Right atrium auricular region (tissue), 2 donors: ENCODE measurements at places on chromosomes 3 and 15.

DNA sequence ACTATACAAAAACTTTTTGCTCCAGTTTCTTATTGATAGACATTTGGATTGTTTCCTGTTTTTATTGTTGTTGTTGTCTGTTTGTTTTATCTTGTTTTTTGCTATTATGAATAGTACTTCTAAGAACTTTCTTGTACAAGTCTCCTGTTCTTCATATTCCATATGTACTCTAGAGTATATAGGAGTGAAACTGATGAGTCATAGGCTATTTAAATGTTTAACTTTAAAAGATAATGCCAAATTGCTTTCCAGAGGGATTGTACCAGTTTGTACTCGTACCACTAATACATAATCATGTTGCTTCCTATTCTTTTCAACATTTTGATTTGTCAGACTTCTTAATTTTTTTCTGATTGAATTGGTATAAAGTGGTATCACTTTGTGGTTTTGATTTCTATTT is 19.6 kb downstream of the LRRC49 start:
- no peak for DNase-seq

DNA sequence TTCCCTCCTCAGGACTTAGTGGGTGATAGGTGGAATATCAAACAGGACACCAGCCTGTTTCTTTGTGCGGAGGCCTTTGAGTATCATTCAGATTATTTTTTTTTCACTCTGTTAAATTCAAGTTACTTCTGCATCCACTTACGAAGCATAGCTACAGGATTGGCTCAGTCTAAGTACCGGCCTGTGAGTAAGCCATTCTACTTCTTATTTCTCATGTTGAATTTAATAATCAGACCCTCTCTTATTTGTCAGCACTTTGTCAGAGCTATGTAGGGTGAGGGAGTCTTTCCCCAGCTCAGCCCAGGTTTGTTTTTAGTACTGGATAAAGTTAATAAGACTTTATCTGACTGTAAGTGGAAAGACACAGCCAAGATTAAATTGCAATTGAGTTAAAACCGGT is 54.7 kb downstream of the ITPR1 start:
- DNase-seq: no peak

GRCh38 chr3:22632536-22632935 is 570.6 kb upstream of the UBE2E2 start:
- no peak for DNase-seq

DNA sequence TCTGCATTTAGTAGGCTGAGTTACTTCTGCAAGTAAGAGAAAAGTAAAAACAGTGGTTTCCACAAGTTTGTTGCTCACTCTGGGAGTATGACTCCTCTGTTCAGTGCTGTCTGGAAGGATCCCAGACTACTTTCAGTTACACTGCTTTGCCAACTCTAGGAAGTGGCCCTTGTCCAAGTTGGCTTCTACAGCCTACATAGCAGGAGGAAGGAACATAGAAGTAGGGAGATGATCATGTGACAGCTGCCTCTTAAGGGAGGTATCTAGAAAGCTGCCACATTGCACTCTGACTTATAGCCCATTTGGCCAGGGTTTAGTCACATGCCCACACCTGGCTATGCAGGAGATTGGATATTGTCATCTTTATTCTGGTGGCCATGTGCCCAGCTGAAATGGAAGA is 298.1 kb downstream of the NSUN3 start:
- no peak for DNase-seq

- no peak for DNase-seq
Measured at GRCh38 chr3:186653080-186653707, 12.6 kb upstream of the HRG start.

DNA sequence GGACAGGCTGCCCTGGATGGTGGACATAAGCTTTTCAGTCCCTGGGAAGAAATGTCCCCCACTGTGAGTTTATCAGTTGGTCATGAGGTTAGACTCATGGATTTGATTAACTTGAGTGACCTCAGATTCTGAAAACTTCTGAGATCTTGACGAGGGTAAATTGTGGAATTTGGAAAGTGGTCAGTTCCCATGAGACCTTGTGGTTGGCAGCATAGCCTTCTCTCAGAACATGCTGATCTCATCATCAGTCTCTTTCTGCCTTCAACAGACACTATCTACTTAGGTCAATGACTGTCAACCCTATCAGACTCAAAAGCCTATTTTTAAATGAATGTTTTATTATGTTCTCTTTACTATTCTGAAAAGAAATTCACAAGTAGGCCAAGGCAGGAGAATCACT is 45.6 kb upstream of the NDUFB4 start:
- no peak for DNase-seq

GRCh38 chr3:113626503-113627371 is 69.7 kb downstream of the USF3 start:
- DNase-seq: no peak

- no peak for DNase-seq
Measured at GRCh38 chr3:49025793-49026520, 3.2 kb downstream of the IMPDH2 start.

DNA sequence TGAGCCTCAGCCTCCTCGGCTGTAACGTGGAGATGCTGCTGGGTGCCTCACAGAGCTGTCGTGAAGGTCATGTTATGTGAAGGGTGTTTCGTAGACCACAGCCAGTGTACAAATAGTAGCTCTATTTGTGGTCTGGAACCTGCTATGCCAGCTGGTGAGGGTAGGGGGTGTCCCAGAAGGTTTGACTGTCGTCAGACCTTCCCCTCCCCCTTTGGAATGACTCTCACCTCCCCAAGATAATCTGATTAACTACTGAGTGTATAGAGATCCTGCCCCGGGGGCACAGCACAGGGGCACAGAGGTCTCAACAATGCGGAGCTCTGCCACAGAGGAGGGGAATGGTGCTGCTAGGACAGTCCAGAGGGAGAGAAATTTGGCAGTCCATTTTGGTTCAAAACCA is 20.5 kb downstream of the FGD5 start:
- DNase-seq: no peak

DNA sequence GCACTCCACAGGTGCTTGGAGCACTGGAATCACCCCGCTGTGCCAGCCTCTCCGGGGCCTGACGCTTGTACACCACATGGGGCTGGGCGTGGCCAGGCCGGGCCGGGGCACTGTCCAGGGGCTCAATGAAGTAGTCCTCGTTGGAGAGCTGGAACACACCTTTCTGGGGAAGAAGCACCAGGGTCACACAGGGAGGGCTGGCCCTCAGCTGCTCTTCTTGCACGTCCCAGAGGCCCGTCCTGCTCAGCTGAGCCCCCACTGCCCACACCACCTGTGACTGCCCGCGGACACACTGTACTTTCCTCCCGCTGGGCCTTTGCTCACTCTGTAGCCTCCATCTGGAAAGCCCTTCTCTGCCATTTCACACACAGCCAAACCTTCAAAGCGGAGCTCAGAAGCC is 13.3 kb downstream of the ADAMTS7 start:
- DNase-seq: no peak

DNA sequence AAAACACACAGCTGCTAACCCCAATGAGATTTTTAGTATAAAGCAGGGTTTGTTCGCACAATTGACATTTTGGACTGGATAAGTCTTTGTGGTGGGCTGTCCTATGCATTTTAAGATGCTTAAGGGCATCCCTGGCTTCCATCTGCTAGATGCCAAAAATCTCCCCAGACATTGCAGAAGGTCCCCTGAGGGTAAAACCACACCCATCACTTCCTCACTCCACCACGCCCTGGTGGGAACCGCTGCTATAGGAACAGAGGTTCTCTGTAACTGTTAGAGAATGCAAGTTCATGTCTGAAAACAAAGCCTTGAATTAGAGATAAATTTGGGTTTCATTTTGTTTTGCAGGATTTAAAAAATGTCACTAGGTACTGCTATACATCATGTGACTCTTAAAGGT is 67.7 kb downstream of the ARHGEF26 start:
- no peak for DNase-seq

- peak; percentile 93 for DNase-seq
Measured at GRCh38 chr3:159765030-159765859, 223.4 kb upstream of the IL12A start.

GRCh38 chr3:184567946-184568559 is 6.5 kb downstream of the EPHB3 start:
- DNase-seq: no peak

DNA sequence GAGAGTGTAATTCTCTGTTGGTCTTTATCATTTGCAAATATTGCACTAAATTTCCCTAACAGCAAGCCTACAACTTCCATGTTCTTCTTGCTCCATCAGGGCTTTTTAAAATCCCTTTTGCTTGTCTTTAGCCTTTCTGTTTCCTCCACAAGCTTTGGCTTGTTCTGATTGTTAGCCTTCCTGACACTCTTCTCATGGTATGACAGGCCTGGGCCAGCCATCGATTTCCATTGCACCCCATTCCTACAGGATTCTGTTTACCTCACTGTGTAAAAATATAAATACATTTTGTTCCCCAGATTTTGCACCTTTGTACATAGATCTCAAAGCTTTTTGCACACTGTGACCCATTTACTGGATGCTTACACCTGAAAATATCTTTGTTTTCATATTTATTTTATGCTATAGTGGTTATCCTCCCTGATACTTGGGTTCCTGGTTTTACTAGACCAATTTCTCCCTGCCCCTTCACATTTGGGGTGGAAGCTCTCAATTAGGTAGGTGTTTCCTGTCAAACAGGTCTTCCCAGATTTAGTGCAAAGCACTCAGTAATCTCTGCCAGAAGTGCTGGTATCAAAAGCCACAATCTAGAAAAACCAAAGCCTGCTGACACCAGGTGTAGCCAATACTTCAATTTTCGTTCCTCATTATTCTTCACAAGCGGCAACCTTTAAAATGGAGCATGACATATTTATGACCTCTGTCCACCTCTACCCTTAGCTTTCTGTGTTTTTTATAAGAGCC is 57.9 kb upstream of the PPP2R3A start:
- no peak for DNase-seq

- DNase-seq: no peak
Measured at GRCh38 chr3:50201573-50202315, 3.3 kb upstream of the SLC38A3 start.

DNA sequence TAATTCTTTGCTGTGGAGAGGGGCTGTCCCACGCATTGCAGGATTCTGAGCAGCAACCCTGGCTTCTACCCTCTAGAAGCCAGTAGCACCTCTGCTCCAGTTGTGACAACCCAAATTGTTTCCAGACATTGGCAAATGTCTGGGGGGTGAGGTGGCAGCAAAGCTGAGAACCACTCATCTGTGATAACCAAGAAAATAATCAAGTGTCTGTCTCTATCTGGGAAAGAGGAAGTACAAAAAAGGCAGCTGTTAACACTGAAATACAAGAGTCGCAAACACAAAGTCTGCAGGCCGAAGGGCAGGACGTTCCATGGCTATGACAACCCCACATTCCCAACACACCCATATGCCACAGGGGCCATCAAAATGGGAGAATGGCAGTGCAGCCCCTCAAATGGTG is 42.2 kb upstream of the GNB5 start:
- no peak for DNase-seq

GRCh38 chr15:28012231-28012630 is 86.9 kb downstream of the OCA2 start:
- no peak for DNase-seq

GRCh38 chr3:152656972-152657355 is 178.0 kb upstream of the P2RY1 start:
- DNase-seq: no peak

GRCh38 chr3:24763393-24763792 is 268.7 kb upstream of the THRB start:
- no peak for DNase-seq

DNA sequence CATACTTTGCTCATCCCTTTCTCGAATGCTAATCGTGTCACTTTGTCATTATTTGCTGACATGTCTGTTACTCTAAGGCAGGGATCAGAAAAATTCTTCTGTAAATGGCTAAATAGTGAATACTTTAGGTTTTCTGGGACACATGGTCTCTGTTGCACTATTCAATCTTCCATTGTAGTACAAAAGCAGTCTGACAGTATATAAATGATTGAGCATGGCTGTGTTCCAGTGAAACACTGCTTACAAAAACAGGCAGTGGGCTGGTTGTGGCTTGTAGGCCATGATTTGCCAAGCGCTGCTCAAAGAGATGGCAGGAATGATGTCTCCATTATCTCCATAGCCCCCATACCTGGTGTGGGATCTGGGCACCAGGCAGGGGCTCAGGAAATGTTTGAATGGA is 45.6 kb downstream of the TMEM266 start:
- DNase-seq: peak; percentile 13

DNA sequence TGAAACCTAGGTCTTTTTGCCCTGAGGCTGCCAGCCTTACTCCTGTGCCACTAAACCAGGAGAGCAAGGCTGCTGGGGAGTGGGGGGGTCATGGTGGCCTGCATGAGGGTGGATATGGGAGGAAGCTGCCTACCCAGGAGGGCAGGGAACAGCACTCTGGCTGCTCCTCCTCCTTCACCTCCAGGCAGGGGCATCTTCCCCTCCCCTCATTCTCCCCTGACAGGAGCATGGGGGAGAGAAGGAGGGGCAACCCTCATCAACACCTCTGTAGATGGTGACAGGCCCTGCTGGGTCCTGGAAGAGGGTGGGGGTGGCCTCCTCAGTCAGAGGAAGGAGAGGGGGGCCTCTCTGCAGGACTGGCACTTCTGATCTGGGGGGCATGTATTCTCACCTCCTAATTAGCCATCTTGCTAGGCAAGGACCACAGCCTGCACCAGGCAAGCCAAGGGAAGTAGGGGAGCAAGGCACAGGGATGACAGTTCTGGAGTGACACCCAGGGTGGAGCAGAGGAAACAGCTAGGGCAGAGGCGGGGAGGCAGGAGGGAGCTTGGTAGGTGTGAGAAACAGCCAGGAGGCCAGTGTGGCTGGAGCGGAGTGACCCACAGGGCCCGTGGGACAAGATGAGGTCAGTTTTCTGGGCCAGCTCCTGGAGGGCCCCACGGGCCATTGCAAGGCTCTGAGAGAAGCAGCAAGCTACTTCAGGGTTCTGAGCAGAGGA is 4.9 kb downstream of the CCDC33 start:
- no peak for DNase-seq

- DNase-seq: no peak
Measured at GRCh38 chr3:171462224-171462623, 2.0 kb upstream of the TNIK start.

DNA sequence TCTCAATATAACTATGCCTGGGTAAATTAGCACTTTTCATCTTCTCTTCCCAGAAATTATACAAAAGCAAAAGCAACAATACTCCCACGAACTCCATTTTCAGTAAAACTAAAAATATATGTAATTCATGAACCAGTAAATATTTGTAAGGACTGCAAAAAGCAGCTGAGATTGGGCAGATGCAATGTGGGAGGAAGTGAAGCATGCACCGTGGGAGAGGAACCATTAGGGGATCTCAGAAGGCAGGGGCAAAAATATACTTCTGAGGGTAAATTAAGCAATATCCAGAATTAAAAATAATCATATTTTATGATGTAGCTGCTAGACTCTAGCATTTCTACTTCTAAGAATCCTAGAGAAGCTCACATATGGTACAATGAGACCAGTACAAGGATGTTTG is 20.2 kb downstream of the CFAP91 start:
- DNase-seq: no peak

GRCh38 chr3:187979564-187979963 is 174.4 kb upstream of the LPP start:
- no peak for DNase-seq

GRCh38 chr15:43268111-43269105 is 1.7 kb upstream of the TGM5 start:
- peak; percentile 55 for DNase-seq

GRCh38 chr3:118533676-118534075 is 501.0 kb downstream of the IGSF11 start:
- no peak for DNase-seq
